NCI-H1694 (cell line): ENCODE measurements at places on chromosomes 6 and 20.

- DNase-seq, result no peak
Observed at GRCh38 chr6:148517470-148517869, 174.8 kb downstream of the SASH1 start.

GRCh38 chr20:63522981-63523611 is 2.5 kb downstream of the PPDPF start:
- no peak for DNase-seq

DNA sequence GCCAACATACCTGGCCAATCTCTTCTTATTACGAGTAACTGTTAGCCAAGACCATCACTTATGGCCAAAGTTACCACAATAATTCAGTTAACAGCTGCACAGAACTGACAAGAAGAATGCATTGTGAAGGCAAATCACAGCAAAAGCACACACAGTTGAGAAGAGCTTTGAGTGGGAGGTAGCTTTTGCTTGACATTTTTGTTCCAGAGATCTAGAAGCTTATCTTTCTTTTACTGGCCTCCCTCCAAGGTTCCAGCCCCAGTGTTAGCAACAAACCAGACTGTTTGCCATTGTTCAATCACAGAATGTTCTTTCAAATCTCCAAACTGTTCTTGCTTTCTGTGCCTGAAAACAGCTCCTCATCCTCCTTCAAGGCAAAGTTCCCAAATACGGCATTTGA is 35.9 kb upstream of the IRAK1BP1 start:
- no peak for DNase-seq

DNA sequence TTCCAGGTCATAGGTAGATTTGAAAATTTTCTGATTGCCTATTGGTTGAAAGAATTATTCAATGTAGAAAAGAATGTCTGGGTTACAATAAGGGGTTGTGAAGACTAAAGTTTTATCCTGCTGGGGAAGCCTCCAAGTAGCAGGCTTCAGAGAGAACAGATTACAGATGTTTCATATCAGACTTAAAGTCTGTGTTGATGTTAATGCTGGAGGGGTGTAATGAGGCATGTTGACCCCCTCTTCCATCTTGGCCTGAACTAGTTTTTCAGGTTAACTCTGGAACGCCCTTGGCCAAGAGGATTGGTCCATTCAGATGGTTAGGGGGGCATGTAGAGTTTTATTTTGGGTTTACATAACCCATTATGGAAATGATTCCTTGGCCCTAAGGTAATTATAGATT is 356.2 kb downstream of the UTRN start:
- no peak for DNase-seq

DNA sequence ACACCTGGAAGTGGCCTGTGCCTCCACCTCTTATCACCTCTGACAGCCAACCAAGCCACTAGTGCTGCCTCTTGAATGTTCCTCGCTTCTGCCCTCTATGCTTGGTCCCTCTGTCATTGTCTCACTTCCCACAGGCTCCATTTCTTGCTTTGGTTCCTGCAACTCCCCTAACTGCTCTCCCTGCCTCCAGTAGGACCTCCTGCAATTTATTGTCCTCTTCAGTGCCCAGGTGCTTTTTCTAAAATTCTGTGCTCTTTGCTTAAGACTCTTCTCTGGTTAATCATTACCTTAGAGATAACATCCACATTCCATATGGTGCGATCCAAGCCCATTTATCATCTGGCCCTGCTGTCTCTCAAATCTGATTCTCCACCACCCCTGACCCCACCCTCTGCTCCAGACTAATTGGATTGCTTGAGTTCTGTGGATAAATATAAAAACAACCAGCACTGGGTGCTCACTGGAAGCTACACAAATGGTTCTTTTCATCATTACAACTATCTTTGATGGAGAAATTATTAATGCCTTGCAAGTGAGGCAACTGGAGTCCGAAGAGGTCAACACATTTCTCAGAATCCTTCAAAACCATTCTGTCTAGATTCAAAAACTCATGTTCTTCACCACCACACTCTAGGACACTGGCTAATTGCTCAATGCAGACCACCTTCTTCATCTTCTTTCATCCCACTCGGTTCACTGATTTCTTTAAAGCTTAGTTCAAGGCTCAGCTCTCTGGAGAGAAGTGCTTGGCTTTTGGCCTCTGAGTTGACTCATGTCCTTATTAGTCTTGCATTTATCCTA is 47.2 kb downstream of the FOXA2 start:
- no peak for DNase-seq

DNA sequence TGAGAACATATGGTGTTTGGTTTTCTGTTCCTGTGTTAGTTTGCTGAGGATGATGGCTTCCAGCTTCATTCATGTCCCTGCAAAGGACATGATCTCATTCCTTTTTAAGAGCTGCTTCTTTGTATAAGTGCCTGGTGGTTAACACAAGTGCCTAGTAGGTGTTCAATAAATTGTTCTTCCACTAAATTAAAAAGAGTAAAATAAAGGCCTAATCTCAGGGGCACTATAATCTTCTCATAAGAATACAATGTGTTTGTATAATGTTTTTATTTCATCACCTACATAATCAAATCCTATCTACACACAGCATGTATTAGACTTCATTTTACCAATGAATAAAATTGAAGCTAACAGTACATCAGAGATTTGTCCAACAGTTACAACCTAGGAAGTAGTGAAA is 252.7 kb downstream of the KHDC1L start:
- DNase-seq, result peak; percentile 2
